ENCODE measurements at places on chromosomes 2 and 18.

DNA sequence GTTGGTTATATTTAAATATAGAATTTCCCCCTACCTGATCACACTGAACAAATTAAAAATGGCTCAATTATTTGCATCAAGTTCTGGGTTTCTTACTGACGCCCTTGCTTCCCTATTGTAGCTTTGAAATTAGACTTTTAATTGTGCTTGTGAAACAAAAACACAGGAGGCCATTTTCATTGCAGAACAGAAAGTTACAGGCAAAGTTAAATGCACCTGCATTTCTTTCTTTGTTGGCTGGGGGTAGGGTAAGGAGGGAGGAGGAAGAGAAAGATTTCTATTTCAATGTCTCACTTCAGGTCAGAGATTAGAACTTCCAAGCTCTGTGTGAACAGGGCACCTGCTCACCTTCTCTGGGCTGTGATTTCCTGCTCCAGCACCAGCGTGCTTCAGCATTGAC lies 199.6 kb downstream of the BCL11A start:
- no peak for DNase-seq

DNA sequence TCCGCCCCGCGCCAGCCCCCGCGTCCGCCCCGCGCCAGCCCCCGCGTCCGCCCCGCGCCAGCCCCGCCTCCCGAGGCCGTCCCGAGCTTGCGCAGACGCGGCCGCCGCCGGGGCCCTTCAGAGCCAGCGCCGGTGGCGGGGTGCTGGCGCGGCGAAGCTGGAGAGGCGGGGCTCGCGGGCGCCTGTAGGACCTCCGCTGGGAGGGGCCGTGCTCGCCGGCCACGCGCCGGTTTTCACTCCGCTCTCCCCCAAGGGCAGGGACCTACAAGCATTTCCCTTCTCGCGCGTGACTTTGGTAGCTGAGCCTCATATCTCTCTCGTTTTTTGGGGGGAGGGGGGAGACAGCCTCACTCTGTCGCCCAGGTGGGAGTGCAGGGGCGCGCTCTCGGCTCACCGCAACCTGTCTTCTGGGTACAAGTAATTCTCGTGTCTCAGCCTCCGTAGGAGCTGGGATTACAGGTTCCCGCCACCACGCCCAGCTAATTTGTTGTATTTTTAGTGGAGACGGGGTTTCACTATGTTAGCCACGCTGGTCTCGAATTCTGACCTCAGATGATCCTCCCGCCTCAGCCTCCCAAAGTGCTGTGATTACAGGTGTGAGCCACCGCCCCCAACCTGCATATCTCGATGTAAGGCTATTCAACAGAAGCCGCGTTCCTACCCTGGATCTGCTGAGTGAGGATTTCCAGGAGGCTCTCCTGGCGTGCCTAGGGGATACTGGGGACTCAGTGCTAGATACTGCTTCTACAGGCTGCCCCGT lies at the start of gene ZNF514:
Gene ZNF514 (minus strand): TSS at position 159 of the 760 bp plus-strand sequence. CDS start 6,595 bp downstream, outside the sequence.
- peak; percentile 10 for DNase-seq

DNA sequence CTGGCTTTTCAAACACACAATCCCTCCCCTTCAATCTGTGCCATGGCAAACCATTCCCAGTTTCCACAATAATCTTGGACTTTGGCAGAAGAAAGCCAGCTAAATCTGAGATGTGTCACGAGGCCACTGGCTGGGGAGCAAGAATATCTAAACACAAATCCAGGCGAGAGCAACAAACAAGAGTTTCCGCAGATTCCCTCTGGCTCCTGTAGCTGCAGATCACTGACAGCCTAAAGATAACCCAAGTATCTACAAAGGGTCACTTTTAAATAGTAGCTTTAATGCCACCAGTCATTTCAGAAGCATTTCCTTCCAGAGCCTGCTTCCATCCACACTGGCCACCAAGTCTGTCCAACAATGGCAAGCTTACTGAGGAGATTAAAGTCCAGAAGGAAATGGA lies 86.9 kb downstream of the ACVR1 start:
- DNase-seq = no peak

DNA sequence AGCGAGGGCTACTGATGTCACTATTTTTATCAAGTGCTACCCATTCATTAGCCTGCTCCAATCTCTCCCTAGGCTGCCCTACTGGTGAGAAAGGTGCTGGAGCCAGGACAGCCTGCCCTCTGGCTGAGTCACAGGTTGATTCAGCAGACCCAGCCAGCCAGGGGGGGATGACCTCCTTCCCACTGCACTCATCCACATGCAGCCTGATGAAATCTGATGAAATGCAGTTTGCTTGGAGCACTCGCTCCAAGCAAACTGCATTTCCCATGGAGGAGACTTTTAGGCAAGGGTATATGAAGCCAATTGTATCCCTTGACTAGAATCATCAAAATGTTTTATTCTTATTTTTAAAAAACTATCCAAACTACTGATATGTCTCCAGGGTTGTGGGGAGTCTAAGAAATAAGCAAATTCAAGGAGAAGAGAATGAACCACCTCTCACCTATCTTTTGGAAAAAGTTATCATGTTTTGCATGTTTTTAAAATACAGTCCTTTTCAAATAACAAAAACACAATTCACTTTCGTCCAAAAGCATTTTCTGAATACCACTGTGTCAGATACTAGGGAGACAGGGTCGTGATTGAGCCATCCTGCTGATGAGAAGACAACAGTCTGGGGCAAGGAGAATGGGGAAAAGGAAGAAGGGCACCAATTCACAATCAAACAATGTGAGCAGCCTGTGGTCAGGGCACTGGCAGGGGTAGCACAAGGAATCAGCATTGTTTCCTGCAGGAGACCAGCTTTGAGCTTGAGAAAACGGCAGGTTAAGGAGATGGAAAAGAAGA lies 128.3 kb downstream of the AFF3 start:
- DNase-seq = no peak

GRCh38 chr2:67215214-67216055 lies 181.7 kb upstream of the ETAA1 start:
- DNase-seq = no peak

- DNase-seq = no peak
These were observed 128.0 kb upstream of the CCDC150 start for GRCh38 chr2:196511258-196512168.

DNA sequence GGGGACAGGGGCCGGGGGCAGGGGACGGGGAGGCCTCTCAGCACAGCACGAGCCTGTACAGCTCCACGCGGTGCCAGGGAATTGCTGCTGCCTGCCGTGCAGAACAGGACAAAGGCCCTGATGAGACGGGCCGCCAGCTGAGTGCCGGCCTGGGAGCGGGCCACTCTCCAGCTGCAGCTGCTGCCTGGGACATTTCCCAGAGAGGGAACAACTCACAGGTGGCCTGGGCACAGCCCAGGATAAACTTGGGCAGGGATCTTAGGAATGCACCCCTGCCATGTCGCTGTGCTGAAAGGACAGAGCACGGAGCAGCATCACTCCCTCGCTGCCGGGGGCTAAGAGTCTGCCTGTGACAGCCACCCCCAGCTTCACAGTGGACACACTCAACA lies 38.8 kb downstream of the CENPO start:
- DNase-seq = no peak

DNA sequence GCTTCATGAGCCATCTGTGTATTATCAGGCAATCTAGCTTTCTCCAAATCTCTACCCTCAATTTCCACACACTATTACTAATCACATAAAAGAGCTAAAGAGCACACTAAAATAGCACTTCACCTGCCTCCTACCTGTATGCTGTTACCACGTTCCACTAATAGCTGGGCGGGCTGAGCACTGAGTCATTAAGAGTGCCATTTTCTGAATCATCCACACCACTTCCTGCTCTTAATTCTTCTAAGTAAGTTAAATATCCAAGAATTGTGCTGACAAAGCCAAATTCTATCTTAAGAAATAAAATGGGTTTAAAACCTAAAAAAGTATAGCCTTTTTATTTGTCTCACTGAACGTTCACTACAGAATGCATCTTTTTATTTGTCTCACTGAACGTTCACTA lies 35.7 kb downstream of the NOL10 start:
- DNase-seq = no peak

DNA sequence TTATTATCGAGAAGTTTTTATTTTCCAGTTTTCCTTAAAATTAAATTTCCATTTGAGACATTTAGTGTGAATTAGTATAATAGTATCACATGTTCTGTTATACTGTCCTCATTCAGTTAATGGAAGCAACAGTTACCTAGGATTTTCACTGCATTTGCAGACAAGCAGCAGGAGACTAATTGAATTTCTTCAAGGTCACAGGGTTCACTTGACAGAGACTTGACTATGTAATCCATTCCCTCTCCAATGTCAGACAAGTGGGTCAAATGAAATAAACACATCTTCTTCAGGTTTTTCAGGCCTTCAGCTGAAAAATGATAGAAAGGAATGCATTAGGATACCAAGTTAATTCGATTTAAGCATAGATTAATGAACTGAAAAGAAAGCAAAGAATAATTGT lies 26.7 kb downstream of the NLRC4 start:
- DNase-seq = no peak

DNA sequence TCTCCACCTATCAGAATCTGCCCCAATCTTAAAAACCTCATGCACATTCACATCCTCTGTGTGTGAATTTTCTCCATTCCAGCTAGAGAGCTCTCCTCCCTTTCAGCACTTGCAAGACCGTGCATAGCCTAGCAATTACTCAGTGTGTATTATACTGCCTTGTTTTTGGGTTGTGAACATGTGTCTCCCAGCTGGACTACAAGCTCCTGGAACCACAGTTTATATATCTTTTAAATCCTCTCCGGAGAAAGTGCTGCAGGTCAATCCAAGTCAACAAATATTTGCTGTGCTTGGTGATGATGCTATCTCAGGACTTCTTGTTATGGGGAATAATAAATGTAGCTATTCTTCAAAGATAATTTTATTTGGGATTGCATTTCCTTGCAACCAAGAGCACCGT lies 58.2 kb upstream of the MEX3C start:
- no peak for DNase-seq

- DNase-seq = no peak
These were observed 142.9 kb upstream of the KLF7 start for GRCh38 chr2:207308519-207309224.

- DNase-seq = peak; percentile 61
These were observed 20.9 kb upstream of the DNMT3A start for GRCh38 chr2:25362434-25363145.

DNA sequence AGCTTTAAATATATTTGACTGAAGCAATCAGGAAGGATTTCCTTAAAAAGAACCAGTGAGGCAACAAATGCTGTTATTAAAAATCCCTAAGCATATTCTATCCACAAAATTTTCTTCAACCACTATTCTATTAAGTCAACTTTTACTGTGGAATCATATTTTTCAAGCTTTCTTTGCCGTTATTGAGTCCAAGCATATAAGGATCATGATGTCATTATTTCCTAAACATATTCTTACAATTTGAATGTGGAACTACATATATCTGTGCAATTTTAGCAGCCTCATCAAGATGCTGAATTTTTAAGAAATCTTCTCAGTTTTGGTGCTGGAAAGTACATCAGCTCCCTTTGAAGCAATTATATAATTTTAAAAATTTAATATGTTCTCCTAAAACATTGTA lies 5.6 kb downstream of the IFIH1 start:
- no peak for DNase-seq

DNA sequence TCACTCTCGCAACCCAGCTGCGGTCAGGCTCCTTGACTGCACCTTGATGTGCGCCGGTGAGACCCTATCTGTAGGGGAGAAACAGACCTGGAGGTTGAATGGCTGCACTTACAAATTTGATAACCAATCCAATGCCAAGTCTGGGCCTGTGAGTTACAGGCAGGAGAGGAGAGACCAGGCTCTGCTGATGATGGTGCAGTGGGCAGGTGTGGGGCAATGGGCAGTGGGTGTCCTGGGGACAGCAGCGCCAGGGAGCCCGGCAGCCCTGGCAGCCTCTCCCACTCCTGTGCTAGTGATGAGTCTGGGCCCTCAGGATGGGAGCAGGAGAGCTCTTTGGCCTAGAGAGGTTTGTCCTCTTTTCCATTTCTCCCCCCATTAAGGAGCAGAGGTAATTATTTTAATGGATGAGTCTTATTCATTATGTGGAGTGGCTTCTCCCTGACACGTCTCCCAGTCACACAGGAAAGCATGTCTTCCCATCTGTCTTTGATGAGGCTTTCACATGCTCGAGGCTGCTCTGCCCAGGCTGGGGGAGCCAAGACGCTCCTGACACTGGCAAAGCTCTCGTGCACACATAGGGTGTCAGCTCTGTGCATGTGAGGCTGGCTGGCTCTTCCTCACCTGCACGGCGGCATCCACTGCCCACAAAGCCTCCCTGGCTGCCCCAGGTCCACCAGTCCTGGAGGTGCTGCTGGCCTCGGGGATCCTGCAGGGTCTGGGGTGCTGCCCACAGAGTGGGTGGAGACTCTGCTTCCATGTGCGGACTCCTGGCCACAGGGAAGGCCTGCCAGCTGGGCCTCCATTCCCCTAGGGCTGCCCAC lies 10.0 kb upstream of the ALLC start:
- DNase-seq = no peak

DNA sequence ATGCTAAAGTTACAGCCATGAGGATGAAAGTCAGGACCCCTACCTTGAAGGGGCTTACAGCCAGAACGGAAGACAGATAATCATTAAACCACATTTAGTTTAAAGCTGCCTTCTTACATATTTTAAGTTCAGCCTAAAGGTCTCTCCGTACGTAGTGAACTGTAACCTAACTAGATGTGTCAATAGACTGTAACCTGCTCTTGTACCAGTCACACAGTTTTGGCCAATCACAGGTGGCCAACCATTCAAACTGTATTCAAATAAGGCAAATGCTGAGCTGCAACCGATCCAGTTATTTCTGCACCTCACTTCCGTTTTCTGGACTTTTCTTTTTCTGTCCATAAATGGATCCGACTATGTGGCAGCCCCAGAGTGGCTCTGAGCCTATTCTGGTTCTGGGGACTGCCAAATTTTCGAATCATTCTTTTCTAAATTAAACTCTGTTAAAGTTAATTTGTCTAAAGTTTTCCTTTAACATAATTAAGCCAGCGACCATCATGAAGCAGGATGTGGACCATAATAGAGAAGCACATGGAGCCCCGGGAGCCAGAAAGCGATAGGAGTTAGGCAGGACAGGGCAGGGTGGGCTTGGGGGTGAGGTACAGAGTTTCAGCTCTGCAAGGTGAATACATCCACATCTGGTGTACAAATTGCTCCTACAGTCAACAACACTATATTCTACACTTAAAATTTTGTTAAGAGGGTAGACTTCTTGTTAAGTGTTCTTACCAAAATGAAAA lies 48.4 kb upstream of the YPEL5 start:
- DNase-seq = no peak

DNA sequence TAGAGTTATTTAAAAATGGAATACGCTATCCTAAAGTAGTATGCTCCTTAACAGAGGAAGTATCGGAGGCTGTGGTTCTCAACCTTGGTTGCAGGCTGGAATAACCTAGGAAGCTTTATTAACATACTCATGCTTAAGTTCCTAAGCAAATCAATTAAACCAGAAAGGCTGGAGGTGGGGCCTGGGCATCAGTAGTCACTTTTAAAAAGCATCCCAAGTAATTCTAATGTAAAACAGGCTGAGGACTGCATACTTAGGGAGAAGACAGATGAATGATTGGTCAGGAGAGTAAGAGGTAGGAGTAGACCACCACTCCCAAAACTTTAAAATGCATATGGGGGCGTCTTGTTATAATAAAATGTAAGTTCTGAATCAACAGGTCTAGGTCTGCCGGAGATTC lies 15.3 kb downstream of the ACAA2 start:
- DNase-seq = no peak

GRCh38 chr2:195600778-195601177 lies 56.2 kb upstream of the SLC39A10 start:
- no peak for DNase-seq

All from NCI-H748 treated with DMSO at 0.1 percent for 48 hours (cell line).